ENCODE measurements at places on chromosomes 16 and 17.

GRCh38 chr17:80566054-80566400 is 21.4 kb downstream of the RPTOR start:
- DNase-seq = no peak

- no peak for DNase-seq
These were observed 151.6 kb upstream of the ASIC2 start for GRCh38 chr17:33444731-33445130.

DNA sequence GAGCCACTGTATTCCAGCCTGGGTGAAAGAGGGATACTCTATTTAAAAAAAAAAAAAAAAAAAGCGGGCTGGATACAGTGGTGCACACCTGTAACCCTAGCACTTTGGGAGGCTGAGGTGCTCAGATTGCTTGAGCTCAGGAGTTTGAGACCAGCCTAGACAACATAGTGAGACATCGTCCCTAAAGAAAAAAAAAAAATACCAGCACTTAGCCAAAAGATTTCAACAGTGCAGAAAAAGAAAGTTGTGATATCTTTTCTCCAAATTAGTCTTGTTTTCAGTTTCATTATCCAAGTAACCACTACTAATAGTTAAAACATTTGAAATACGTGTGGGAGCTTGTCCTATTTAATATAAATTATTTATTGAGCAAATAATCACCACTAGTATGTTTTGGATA is 48.7 kb downstream of the TENT4B start:
- DNase-seq = no peak

- no peak for DNase-seq
These were observed 26.6 kb downstream of the LGALS9 start for GRCh38 chr17:27657620-27658019.

DNA sequence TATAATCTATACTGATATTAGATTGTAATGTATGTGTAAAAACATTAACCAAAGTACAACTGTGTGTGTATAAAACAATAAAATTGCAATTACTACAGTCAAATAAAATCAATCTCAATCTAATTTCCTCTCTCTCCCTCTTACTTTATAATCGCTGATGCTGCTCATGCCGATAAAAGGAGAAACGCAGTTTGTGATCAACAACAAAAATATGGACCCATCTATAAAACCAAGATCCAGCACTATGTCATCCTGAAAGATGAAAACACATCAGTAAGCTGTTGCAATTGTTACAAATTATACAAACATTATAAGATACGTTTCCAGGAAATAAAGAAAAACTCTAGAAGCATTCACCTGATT is 33.5 kb upstream of the ABCA6 start:
- no peak for DNase-seq

- no peak for DNase-seq
These were observed 89.9 kb downstream of the ABR start for GRCh38 chr17:1089915-1090314.

- peak; percentile 24 for DNase-seq
These were observed 1.8 kb downstream of the USP7 start for GRCh38 chr16:8961811-8962390.

DNA sequence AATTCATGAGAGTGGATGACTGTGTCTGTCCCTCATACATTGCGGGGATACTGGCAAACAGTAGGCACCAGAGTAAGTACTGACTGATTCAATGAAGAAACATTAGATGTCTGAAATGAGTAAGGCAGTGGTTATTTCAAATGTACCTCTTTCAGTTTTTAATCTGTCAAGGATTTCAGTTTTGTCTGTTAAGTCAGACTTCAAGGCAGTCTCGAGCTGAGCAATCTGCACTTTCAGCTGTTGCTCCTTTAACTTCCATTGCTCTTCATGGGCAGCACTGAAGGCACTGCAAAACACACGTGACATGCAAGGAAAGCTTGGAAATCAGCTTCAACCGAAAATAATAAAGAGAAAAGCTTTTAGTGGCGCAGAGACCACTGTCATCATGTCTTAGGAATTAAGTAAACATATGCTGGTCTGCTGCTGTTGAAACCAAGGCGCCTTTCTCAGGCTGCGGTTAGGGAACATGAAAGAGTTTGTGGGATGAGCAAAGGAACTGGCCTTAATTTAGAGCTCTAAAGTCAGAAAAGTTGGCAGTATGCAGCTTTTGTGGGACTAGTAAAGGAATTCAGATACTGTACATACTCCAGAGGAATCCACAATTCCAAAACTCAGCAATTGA is 38.8 kb downstream of the RPGRIP1L start:
- DNase-seq = no peak

- no peak for DNase-seq
These were observed 206.7 kb downstream of the CDH13 start for GRCh38 chr16:82833378-82833993.

- no peak for DNase-seq
These were observed 40.3 kb upstream of the FAM20A start for GRCh38 chr17:68641276-68642117.

DNA sequence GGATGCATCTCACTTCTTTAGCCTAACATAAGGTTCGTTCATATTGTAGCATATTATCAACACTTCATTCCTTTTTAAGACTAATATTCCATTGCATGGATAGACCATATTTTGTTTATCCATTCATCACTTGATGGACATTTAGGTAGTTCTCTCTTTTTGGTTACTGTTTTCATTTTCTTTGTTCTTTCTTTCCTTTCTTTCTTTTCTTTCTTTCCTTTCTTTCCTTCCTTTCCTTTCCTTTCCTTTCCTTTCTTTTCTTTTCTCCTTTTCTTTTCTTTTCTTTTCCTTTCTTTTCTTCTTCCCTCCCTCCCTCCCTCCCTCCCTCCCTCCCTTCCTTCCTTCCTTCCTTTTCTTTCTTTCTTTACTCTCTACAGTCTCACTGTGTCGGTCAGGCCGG is 24.2 kb downstream of the PLCG2 start:
- DNase-seq = no peak

DNA sequence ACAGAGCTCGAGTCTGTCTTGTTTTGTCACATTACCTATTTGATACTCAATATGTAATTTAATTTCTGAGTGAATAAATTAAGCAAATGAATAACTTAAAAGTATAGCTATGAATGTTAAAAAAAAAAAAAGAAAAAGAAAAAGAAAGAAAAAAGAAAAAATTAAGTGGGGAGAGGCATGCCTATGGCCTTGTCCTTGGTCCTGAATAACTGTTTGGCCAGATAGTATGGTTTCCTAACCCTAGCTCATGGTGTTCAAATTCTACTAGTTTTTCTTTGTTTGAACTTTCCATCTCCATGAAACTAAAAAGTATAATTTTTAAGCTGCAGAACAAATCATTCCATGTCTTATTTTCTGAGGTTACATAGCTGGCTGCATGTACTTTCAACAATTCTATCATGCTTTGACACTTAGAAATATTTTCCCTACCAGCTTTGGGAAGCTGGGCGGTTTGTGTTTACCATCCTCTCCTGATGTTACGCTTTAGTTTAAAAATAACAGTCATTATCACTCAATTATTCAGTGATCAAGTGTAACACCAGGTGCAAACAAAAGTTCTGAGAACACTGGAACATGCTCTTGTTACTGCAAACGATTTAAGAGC is 31.8 kb downstream of the TOX3 start:
- peak; percentile 17 for DNase-seq

- no peak for DNase-seq
These were observed 50.3 kb downstream of the MEOX1 start for GRCh38 chr17:43611230-43611969.

DNA sequence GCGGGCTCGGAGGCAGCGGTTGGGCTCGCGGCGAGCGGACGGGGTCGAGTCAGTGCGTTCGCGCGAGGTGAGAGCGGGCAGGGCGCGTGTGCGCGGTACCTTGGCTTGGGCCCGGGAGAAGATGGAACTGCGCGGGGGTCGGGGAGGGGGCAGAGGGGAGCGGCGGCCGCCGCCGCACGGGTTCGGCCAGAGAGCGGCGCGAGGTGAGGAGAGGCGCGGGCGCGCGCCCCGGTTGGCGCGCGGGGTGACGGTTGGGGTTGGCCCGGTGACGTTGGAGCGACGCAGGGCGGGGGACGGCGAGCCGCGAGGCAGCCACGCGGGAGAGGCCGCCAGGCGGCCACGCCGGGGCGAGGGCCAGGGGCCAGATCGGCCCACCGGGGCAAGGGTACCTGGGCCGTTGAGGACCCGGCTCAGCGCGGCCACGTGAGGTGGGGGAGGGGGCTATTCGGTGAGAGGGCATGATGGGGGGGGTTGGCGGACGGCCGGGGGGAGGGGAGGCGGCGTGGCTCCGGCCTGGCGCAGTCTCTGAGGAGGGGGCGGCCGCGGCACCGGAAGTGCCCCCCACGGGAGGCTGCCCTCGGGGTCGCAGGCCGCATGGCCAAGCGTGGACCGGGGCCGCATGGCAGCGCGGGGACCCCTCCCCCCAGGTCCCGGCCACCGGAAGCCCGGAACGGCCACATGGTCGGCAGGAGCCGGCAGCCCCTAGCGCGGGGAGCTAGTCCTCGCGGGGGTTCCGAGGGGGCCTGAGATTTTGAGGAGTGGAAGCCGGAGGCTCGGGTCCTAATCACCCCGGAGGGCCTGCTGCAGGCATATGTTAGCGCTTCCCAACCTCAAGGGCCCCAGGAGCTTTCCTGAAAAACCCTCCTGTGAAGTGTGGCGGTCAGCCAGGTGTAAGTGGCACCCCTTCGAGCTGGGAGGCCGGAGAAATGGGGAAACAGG is 527 bp downstream of the EIF5A start:
- DNase-seq = peak; percentile 37

GRCh38 chr17:17382065-17382459 is 78.9 kb downstream of the NT5M start:
- DNase-seq = no peak

DNA sequence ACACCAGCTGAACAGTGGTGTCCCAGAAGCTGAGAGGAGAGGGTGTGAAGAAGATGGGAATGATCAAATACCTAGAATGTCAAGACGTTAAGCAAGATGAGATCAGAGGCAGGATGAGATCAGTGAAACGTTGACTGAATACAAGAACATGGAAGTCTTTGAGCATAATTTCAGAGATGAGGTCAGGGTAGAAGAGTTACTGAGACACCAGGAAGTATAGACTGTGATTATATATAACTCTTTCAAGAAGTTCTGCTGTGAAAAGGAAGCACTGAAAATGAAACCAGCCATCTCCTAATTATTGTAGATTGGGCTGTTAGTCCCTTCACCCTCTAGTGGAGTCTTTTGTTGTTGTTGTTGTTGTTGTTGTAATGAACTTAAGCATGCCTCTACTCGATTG is 9.1 kb downstream of the SHCBP1 start:
- DNase-seq = no peak

GRCh38 chr17:4304417-4305027 is 40.7 kb upstream of the ANKFY1 start:
- peak; percentile 5 for DNase-seq

- no peak for DNase-seq
These were observed 16.8 kb downstream of the POLR3E start for GRCh38 chr16:22313876-22314470.

GRCh38 chr16:68403704-68404103 is 44.6 kb downstream of the SMPD3 start:
- no peak for DNase-seq

GRCh38 chr17:46958041-46958591 is 20.9 kb downstream of the RPRML start:
- no peak for DNase-seq

- DNase-seq = no peak
These were observed 33.7 kb upstream of the AXIN2 start for GRCh38 chr17:65595071-65595656.

DNA sequence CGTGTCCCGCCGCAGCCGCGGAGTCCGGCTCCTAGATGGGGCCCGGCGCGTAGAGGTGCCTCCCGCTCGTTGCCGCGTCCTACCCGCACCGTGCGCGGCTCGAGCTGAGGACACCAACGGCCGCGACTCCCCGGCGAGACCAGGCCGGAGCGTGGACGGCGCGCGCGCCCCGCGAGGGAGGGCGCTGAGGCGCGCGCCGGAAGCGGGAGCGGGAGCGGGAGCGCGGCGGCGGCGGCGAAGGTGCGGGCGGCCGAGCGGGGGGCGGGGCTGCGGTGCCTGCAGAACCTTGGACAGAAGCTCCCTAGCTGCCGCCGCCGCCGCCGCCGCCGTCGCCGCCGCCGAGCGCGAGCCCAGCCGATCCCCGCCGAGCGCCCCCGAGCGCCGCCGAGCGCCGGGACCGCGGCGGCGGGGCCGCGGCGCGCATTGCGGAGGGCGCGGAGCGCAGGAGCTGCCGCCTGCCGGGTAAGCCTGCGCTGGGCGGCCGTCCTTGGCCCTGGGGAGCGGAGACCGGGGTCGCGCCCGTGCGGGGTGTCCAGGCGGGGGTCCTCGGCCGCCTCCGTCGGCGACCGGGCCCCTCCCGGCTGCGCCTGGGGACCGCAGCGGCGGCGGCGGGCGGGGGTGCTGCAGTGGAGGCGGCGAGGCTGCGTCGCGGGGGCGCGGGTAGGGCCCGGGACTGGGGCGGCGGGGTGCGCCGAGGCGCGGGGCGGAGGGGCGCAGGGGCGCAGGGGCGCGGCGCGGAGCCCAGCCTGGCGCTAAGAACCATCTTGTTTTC is at the start of gene CDK5R1:
TSS of gene CDK5R1 (plus strand) at position 293 of the 772 bp plus-strand sequence. CDS start 628 bp downstream, outside the sequence.
- peak; percentile 54 for DNase-seq
